ENCODE measurements at places on chromosomes 6 and 20. TPM values are rescaled to one million over a fixed set of nuclear protein-coding genes. Genes with fewer than 3 reads are reported as not detected.

The EYS gene
- polyA plus RNA-seq: 0.22 TPM

The MLN gene
- polyA plus RNA-seq: not detected

The WDR46 gene
- polyA plus RNA-seq: 47.4 TPM

The ENPP4 gene
- 6.9 TPM for polyA plus RNA-seq

The FABP7 gene
- not detected for polyA plus RNA-seq

The DAAM2 gene
- polyA plus RNA-seq: 6.4 TPM

The CRISP3 gene
- 3.1 TPM for polyA plus RNA-seq

The SERAC1 gene
- polyA plus RNA-seq: 3.6 TPM

All from adipose tissue (tissue), 3 donors.